Aorta (tissue), 5 donors: ENCODE measurements at places on chromosomes 6 and 20. TPM values are rescaled to one million over a fixed set of nuclear protein-coding genes. Genes with fewer than 3 reads are reported as not detected.

DNA sequence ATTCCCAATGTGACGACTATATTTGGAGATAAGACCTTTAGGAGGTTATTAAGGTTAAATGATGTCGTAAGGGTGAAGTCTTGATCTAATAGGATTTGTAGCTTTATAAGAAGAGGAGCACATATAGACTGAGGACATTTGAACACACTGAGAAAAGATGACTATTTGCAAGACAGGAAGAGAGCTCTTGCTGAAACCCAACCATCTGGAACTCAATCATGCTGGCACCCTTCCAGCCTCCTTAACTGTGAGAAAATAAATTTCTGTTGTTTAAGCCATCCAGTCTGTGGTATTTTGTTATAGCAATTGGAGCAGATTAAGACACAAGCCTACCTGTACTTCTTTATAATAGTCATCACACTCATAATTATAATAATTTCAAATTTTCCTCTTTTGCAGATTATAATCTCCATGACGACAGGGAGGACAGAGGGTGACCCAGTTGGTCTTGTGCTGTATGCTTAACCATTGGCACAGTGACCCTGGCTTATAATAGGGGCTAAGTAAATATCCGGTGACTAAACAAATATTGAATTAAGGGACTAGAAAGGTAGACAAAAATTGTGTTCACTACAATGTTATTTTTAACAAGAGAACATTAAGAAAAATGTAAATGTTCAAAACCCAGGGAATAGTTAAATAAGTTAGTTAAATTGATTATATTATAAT lies 206.4 kb upstream of the HDDC2 start:
- DNase-seq, result no peak

- DNase-seq, result no peak
Measured at GRCh38 chr6:148235446-148235845, 107.2 kb upstream of the SASH1 start.

- DNase-seq, result no peak
Measured at GRCh38 chr6:21115111-21115510, 478.4 kb upstream of the SOX4 start.

GRCh38 chr6:33421344-33421643 lies 1.4 kb downstream of the SYNGAP1 start:
- no peak for DNase-seq

The FOXF2 gene
- total RNA-seq, result 0.52 TPM

The TTLL9 gene
- total RNA-seq, result 0.81 TPM
